ENCODE measurements at places on chromosomes 6 and 20. TPM values are rescaled to one million over a fixed set of nuclear protein-coding genes. Genes with fewer than 3 reads are reported as not detected.

LTB gene
- polyA plus RNA-seq, result not detected

FOXQ1 gene
- 0.31 TPM for polyA plus RNA-seq

ZFP57 gene
- 0.32 TPM for polyA plus RNA-seq

ARID1B gene
- polyA plus RNA-seq, result 17.0 TPM

ENPP3 gene
- polyA plus RNA-seq, result not detected

NRN1 gene
- polyA plus RNA-seq, result 1.0 TPM

LAMA4 gene
- polyA plus RNA-seq, result 268 TPM

PRDM1 gene
- polyA plus RNA-seq, result 5.2 TPM

MDFI gene
- polyA plus RNA-seq, result not detected

OR2H1 gene
- not detected for polyA plus RNA-seq

ECT2L gene
- not detected for polyA plus RNA-seq

LHFPL5 gene
- not detected for polyA plus RNA-seq

SF3B5 gene
- 261 TPM for polyA plus RNA-seq

BMP2 gene
- polyA plus RNA-seq, result 0.07 TPM

SLC2A10 gene
- polyA plus RNA-seq, result 41.9 TPM

HNF4A gene
- polyA plus RNA-seq, result not detected

KHDC1L gene
- not detected for polyA plus RNA-seq

DEFB132 gene
- polyA plus RNA-seq, result not detected

NR2E1 gene
- polyA plus RNA-seq, result not detected

ANGPT4 gene
- not detected for polyA plus RNA-seq

ZSCAN23 gene
- 2.3 TPM for polyA plus RNA-seq

C6orf132 gene
- polyA plus RNA-seq, result 0.51 TPM

TGM6 gene
- not detected for polyA plus RNA-seq

ANKRD66 gene
- not detected for polyA plus RNA-seq

MED20 gene
- 34.4 TPM for polyA plus RNA-seq

TBC1D32 gene
- 4.0 TPM for polyA plus RNA-seq

CLPSL2 gene
- not detected for polyA plus RNA-seq

EPHA7 gene
- not detected for polyA plus RNA-seq

HLA-F gene
- 30.7 TPM for polyA plus RNA-seq

RBBP9 gene
- 14.9 TPM for polyA plus RNA-seq

ARMH2 gene
- polyA plus RNA-seq, result not detected

SLC22A1 gene
- polyA plus RNA-seq, result 0.11 TPM

C4B gene
- polyA plus RNA-seq, result 14.4 TPM

EBF4 gene
- polyA plus RNA-seq, result 1.9 TPM

EYS gene
- 0.04 TPM for polyA plus RNA-seq

CTCFL gene
- not detected for polyA plus RNA-seq

CBFA2T2 gene
- 8.0 TPM for polyA plus RNA-seq

HDDC2 gene
- 131 TPM for polyA plus RNA-seq

SAMD10 gene
- polyA plus RNA-seq, result 1.4 TPM

ME1 gene
- polyA plus RNA-seq, result 11.3 TPM

CDH22 gene
- polyA plus RNA-seq, result not detected
